ENCODE measurements at places on chromosomes 16 and 17.

DNA sequence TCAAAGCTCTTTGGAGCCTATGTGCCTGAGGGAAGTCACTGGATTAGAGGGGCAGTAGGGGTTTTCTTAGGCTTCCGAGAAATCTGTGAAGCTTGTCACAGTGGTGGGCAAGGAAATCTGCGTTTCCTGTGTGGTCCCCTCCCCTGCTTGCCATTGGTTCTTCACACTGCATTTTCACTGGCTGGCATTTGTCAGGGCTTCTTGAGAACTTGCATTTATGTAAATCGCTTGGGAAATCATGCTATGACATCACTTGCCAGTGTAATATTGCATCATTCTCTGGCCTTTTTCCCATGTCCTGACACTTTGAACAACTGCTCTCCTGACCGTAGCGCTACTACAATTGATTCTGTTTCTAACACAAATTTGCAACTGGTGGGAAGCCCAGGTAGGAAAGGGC lies 1.8 kb downstream of the CACNG3 start:
- DNase-seq = no peak

DNA sequence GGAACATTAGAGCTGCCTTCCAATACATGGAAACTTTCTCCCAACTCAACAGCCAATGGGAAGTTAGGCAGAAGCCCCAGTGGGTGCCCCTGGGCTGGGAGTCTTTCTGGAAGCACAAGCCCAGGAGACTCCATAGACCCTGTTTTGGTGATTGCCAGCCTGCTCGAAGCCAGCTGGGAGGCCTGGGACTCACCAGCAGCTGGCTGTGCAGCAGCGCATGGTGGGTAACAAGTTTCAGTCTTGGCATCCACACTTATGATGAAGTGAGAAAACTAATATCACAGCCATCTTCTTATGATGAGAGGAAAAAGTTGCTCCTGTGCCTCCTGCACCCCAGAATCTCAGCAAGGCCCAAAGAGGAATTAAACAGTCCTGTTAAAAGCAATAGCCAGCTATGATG lies 522.5 kb upstream of the CDH5 start:
- no peak for DNase-seq

DNA sequence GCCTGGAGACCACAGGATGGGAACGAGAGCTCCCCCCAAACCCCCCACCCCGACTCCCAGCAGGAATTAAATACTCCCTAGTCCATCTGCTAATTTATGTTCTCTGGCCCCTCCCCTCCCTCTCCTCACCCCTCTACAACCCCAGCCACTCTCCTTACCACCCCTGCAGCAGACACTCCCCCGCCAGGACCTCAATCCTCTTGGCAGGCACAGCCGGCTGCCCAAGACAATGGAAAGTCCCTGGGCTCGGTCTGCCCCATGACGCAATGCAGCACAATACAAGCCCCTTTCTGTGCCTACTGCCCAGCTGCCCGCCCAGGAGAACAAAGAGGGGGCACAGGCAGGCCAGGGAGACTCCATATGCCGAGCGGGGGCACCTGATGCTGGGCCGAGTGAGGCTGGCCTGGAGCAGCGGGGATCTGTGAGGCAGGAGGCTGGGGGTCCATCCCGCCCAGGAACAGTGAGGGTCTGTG lies 30.3 kb upstream of the CDC42EP4 start:
- DNase-seq = no peak

DNA sequence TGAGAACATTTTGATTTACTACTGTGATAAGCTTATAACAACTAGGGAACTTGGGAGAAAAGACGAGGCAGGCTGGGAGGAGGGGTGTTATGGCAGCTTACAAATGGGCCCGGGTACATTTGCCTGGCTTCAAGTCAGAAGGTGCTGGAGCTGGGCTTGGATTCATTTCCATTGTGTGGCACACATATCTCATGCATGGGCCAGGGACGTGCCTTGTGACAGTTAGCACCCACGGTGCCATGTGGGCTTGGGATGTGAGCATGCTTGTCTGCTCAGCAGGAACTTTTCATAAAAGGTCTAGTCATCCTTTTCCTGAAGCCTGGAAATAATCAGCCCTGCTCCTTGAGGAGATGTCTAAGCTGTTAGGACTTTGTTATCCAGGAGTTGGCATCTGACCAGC lies 572.2 kb downstream of the CDH13 start:
- no peak for DNase-seq

- no peak for DNase-seq
These were observed 351.7 kb upstream of the TNRC6C start for GRCh38 chr17:77606865-77607210.

GRCh38 chr17:40615068-40615840 lies 32.4 kb downstream of the SMARCE1 start:
- no peak for DNase-seq

- no peak for DNase-seq
These were observed 353.9 kb downstream of the CPPED1 start for GRCh38 chr16:12449795-12450194.

DNA sequence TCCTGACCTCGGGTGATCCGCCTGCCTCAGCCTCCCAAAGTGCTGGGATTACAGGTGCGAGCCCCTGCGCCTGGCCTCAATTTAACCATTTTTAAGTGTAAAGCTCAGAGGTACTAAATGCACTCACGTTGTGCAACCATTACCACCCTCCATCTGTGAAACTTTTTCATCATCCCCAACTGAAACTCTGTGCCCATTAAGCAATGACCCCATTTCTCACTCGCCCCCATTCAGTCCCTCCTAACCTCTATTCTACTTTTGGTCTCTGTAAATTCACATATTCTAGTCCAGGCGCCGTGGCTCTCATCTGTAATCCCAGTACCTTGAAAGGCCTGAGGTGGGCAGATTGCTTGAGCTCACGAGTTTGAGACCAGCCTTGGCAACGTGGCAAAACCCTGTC lies 8.3 kb upstream of the SPNS3 start:
- no peak for DNase-seq

- no peak for DNase-seq
These were observed 5.3 kb downstream of the RPL13 start for GRCh38 chr16:89565506-89566372.

DNA sequence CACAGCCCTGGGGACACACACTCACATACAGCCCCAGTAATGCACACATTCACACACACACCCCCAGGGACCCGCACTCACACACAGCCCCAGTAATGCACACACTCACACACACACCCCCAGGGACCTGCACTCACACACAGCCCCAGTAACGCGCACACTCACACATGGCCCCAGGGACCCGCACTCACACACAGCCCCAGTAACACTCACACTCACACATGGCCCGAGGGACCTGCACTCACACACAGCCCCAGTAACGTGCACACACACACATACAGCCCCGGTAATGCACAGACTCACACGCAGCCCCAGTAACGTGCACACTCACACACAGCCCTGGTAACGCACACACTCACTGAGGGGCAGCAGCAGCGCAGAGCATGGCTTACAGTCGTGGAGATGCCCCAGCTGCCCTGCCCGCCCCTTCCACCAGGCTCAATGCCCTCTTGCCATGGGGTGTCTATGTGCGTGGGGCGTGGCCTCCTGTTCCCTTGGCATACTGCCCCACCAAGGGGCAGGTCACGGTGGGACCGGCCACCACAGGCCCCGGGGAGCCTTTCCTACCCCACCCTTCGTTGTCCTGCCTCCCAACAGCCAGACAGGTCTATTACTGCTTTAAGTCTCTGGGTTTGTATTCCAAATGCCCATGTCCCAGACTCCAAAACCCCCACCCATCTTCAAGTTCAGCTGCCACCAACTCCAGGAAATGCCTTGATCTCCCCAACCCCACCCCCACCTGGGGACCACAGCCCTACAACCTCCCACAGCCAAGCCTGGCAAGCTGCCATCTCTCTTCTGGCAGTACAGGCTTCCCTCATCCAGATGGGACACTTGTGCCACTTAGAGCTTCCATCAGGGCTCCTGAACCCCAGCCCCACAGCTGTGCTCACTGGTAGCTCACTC lies 2.7 kb downstream of the CCDC102A start:
- DNase-seq = no peak

DNA sequence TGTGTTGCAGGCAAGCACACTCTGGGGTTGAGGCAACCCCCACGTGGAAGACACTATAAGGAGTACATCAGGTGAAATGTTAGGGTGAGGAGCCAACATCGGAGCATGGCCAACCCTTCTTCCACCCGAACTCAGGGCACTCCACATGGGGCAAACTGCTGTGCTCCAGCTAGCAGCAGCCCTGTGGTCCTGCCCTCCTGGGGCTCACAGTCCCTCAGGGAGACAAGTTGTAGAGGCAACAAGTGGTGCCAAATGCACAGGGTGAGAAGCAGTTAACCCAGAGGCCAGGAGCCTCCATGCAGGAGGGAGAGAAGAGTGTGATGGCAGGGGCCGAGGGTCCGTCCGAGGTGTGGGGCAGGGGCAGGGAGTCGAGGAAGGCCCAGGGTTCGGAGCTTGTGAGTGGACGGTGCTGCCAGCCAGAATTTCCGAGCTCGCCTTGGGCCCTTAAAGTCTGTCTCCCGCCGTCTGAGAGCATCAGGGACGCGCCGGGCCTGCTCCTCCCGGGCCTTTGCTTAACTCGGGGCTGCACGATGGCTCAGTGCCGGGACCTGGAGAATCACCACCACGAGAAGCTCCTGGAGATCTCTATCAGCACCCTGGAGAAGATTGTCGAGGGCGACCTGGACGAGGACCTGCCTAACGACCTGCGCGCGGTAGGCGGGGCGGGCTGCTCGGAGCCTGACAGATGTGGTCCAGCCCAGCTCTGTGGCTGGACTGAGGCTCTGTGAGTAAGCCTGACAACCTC lies 32.3 kb downstream of the ATPAF2 start:
- no peak for DNase-seq

Measured in stimulated activated CD8-positive, alpha-beta memory T cell treated with anti-CD3 and anti-CD28 coated beads, Interleukin-2, amount 100 ng/mL, for 1 hour (primary cell).